NCI-H1436 treated with DMSO at 0.1 percent for 48 hours (cell line): ENCODE measurements at places on chromosomes 16 and 17.

GRCh38 chr17:57523926-57524632, 221.0 kb downstream of the CCDC182 start:
- DNase-seq, result no peak

GRCh38 chr16:89175280-89176146, 4.0 kb downstream of the CDH15 start:
- DNase-seq, result no peak

GRCh38 chr16:53817117-53817755, 113.3 kb downstream of the FTO start:
- DNase-seq, result no peak

DNA sequence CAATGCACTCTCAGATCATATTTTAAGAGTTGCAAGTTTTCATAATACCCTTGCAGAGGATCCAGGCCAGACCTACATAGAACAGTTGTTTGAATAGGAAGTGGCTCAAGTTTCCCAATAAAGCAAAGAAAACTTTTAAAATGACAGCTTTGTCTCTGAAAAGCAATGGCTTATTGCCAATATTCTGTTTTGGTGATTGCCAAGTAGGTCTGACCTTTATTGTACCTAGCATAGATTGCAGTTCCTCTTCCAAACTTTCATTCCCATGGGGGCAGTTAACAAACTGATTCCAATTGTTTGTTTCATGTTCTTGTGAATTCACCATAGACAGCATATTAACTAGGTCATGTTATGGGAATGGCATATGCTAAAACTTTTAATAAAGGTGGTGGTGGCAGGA, 664.6 kb upstream of the CA10 start:
- DNase-seq, result no peak

- DNase-seq, result no peak
Observed at GRCh38 chr17:39641097-39641496, 4.2 kb downstream of the STARD3 start.

DNA sequence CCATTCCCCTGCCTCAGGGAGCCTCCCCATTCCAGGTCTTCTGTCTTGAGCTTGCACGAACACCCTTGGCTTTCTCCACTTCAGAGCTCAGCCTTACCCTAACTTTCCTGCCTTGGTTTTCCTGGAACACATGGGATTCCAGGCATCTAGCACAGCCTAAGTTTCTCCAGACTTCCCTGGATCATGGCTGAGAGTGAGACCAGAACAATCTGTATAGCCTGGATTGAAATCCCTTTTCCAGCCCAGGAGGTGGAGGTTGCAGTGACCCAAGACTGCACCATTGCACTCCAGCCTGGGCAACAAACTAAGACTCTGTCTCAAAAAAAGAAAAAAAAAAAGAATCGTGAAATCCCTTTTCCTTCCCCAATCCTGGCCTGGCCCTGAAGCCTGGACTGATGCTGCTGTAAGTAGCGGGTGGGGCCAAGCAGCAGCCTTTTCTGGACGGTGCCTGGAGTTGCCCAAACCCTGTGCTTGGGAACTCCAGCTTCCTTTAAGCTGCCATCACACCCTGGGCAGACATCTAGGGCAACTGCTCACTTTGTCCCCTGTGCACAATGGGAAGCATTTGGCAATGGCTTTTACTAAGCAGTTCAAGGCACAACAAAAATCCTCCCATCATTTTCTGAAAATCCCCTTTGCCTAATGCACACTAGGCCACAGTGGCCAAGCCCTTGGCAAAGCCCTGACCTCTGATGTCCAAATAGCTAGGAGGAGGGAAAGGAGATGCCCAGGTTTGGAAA, 12.0 kb upstream of the SLC16A5 start:
- no peak for DNase-seq

GRCh38 chr16:86896976-86897375, 318.6 kb downstream of the FOXL1 start:
- DNase-seq, result no peak

GRCh38 chr17:11284811-11285210, 43.8 kb downstream of the SHISA6 start:
- no peak for DNase-seq

- DNase-seq, result no peak
Observed at GRCh38 chr16:13958474-13958873, 38.5 kb downstream of the ERCC4 start.

GRCh38 chr16:87334651-87335624, 17.7 kb upstream of the C16orf95 start:
- no peak for DNase-seq

DNA sequence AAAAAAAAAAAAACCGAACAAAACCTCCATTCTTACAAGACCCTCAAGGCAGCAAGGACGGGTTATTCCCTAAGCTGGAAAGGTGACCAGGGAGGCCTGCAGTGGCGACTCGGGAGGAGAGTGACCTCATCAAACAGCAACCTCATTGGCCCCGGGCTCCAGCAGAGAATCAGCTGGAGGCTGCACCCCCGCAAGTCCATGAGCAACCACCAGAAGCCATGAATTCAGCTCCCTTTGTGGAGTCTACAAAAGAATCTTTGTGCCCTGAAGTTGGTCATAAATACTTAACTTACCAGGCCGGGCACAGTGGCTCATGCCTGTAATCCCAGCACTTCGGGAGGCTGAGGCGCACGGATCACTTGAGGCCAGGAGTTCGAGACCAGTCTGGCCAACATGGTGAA, 80.9 kb upstream of the CREBBP start:
- no peak for DNase-seq

DNA sequence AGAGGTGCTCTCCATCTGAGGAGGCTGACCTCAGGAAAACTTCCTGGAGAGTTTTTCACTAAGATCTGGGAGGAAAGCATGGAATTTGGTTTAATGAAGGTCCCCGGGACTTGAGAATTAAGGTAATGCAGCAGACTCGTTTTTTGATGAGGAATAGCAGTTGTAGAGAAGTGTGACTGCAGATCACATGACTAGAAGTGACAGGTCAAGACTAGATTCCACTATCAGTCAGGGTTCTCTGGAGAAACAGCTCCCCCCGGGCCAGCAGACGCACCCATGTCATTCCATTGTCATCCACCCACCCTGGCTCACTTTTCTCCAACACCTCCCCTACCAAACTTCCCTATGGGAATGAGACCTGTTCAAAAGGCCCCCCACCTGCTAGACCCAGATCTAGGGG, 1.9 kb upstream of the DHRS13 start:
- DNase-seq, result no peak

GRCh38 chr17:27247071-27247957, 46.6 kb upstream of the WSB1 start:
- no peak for DNase-seq

DNA sequence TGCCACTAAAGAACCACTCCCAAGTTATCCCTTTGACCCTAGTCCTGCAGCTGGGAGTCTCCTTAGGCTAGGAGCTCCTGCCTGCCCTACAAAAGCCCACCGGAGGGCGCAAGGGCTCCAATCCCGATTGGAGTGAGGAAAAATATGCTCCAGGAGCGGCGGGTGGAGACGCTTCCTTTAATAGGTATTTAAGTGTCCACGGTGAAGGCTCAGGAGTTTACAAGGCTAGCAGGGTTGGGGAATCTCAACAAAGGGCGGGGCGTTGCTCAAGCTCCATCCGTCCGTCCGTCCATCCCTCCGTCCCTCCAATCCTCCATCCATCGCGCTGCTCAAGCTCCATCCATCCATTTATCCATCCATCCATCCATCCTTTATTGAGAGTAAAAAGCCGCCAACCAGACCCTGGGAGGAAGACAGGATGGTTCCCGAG, 556 bp upstream of the SPNS1 start:
- no peak for DNase-seq

DNA sequence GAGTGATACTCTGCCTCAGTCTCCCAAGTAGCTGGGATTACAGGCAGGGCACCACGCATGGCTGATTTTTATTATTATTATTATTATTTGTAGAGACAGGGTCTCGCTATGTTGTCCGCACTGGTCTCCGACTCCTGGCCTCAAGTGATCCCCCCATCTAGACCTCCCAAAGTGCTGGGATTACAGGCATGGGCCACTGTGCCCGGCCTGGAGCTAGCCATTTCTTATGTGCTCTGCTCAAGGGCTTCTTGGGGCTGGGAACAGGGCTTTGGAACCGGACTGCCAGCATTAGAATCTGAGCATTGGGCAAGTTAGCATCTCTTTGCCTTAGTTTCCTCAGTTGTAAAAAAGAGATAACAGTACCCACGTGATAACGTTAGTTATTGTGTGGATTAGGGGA, 111.3 kb downstream of the C16orf78 start:
- DNase-seq, result no peak

DNA sequence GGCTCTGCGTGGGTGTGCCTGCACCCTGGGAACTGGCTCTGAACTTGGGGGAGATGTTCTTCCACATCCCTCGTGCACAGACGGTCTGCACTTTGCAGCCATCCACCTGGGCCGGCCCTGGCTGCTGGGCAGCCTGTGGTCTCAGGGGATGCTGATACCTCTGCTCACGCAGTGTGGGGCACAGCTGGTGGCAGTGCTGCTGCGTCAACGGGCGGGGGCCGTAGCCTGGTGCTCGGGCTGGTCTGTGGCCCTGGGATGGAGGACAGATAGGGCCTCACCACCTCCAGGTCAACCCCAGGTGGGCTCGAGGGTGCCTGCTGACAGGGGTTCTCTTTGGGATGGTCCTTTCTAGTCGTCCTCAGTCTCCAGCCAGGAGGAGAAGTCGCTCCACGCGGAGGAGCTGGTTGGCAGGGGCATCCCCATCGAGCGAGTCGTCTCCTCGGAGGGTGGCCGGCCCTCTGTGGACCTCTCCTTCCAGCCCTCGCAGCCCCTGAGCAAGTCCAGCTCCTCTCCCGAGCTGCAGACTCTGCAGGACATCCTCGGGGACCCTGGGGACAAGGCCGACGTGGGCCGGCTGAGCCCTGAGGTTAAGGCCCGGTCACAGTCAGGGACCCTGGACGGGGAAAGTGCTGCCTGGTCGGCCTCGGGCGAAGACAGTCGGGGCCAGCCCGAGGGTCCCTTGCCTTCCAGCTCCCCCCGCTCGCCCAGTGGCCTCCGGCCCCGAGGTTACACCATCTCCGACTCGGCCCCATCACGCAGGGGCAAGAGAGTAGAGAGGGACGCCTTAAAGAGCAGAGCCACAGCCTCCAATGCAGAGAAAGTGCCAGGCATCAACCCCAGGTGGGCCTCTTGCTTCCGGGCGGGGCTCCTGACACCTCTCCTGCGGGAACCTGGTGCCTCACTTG, 36.3 kb downstream of the TSC2 start:
- no peak for DNase-seq

- no peak for DNase-seq
Observed at GRCh38 chr17:44023545-44024270, 8.9 kb upstream of the TMEM101 start.

DNA sequence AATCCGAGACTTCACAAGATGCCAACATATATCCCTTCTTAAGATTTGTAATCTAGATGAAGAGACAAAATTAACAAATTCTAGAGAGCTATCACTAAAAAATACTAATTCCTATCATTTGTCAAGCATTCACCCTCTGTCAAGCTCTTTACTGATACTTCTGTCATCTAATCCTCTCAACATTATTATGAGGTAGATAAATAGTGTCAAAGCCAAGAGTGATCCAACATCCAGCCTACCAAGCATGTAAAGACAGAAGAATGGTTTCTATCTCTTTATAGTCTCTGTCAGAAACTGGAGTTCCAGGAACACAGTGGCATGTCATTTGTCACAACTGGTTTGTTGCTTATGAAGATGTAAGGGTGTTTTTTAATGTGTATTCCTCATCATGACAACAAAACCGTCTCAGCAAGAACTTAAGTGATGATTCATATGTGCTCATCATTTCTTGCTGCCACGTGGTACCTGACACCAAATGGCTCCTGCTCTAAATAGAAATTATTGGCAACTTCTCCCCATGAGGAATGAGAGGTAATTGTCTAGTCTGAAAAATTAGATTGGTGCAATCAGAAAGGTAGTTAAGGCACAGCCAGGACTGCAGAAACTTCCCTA, 196.8 kb downstream of the TOX3 start:
- no peak for DNase-seq

DNA sequence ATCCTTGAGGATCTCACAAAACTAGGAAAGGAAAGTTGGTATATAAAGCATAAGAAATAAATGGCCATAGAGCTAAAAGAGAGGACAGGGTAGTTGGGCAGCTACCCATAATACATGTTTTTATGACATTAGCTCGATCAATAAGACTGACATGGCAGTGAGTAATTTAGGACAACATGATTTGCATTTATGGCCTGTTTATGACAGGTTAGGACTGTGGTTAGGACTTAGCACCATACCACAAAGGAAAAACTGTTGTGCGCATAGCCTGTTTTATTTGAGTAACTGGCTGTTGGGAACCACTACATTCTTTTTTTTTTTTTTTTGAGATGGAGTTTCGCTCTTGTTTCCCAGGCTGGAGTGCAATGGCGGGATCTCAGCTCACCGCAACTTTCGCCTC, 18.0 kb upstream of the TRIM37 start:
- DNase-seq, result no peak

DNA sequence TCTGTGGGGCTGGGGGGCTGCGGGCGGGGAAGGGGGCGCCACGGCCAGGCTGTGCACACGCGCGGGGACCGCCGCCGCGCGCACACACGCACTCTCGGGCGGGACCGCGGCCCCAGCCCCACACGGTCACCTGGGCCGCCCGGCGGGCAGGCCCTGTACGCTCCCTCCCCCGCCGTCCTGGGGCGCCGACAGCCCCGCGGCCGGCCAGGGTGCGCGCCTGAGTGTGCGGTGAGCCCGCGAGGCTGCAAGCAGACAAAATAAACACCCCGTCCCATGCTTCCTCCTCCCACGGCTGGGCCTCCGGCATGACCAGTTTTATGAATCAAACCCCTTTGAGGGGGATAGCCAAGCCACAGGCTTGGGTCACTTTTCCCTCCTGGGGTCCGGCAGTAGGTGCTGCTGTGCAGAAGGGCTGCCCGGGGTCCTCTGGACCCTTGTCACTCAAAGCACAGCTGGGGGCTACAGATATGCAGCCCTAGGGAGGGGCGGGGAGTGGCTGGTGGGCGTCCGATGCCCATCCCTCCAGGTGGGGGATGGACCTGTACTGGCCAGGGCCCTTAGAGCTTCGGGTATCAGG, 441 bp downstream of the VASN start:
- DNase-seq, result no peak

- no peak for DNase-seq
Observed at GRCh38 chr17:2875608-2876007, 79.4 kb downstream of the RAP1GAP2 start.

DNA sequence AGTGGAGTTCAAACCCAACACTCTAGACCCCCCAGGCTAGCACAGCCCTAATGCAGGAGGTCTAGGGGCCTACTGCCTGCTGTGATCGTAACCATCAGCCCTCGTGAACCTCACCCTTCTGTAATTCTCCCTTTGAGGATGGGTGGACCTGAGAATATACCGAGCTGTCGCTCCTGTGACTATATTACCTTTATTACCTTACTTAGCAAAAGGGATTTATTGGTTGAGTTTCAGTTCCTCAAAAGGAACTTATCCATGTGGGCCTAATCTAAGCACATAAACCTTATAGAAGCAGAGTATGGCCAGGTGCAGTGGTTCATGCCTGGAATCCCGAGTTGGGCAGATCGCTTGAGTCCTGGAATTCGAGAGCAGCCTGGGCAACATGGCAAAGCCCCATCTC, 19.2 kb upstream of the EMP2 start:
- no peak for DNase-seq
